ENCODE measurements at places on chromosomes 16 and 17. TPM values are rescaled to one million over a fixed set of nuclear protein-coding genes. Genes with fewer than 3 reads are reported as not detected.
A peak's percentile ranks its signal among the peaks of the same experiment; 100 is the strongest.

Gene KIF18B
- 45.5 TPM for total RNA-seq

Gene KRTAP2-1
- not detected for total RNA-seq

Gene QPRT
- 102 TPM for total RNA-seq

DNA sequence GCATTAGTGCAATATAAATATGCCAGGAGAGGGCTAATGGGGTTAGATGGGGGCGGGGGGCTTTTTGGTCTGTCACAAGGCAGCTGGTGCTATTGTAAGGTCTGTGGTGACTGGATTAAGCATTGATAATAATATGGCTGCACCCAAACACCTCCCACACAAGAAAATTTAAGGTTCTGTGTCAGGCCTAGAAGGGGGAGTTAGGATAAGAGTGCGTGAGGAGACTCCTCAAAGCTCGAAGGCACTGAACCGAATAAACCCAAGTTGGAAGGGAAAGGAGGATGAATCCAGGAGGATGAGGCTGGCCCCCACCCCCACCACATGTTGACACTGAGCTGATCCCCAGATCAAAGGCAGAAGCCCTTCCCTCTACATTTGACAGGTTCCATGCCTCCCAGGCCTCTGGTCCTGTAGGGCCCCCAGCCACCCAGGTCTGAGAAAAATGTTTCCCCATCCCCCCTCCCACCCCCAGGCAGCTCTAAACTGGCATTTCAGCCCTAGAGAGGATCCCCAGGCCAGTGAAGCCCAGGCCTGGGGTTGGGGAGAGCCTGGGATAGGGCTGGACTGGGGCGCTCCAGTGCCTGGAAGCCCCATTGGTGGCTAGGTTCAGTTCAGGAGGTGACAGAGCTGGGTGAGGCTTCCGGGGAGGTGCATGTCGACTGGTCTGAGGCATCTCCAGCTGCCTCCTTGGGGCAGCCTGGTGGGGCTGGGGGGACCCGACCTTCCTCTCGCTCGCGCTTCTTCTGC lies 1.7 kb downstream of the HOXB1 start:
- no peak for DNase-seq

- DNase-seq = peak; percentile 53
These were observed 4.8 kb upstream of the MT2A start for GRCh38 chr16:56603589-56603988.

Gene OTOP2
- 18.4 TPM for total RNA-seq

- peak; percentile 78 for DNase-seq
These were observed 55.1 kb upstream of the CCL2 start for GRCh38 chr17:34199932-34200534.

GRCh38 chr17:57456622-57457021 lies 200.3 kb downstream of the MSI2 start:
- DNase-seq = no peak

GRCh38 chr16:67543036-67543435 lies 14.4 kb downstream of the RIPOR1 start:
- DNase-seq = no peak

GRCh38 chr16:87534030-87534653 lies 41.3 kb upstream of the ZCCHC14 start:
- DNase-seq = no peak

GRCh38 chr17:57589151-57590034 lies 155.7 kb downstream of the CCDC182 start:
- no peak for DNase-seq

DNA sequence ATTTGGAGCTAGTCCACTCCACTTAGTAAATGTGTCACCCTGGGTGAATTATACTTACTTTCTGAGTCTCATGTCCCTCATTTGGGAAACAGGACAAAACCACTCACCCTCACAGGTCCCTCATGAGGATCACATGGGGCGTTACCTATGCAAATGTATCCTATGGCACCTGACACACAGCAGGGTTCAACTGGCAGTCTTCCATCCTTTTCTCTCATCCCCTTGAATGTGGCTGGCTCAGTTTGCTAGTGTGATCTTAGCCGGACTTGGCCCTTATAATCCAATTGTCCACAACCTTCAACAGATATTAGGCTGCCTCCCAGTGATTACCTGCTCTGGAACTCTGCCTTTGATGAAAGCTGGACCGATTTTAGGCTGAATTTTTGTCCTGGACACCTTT lies 308.8 kb downstream of the MAP2K6 start:
- no peak for DNase-seq

DNA sequence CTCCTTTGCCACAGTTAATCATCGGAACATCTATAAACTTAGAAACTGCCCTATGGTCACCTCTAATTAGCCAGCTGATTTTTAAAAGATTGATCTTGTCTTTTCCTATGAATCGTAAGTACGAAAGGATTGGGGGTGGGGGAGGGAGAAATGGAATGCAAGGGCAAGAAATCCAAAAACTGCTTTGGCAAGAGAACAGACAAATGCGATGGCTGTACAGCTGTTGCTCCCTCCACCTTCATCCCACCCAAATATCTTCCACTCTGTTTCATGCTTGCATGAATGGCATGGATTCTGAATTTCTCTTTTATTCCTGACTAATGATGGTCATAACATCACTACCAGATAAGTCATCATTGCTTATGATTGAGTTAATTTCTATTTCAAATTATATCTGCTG lies 165.7 kb downstream of the STX8 start:
- no peak for DNase-seq
